Fibroblast of lung (primary cell): ENCODE measurements at places on chromosomes 7 and 10.

DNA sequence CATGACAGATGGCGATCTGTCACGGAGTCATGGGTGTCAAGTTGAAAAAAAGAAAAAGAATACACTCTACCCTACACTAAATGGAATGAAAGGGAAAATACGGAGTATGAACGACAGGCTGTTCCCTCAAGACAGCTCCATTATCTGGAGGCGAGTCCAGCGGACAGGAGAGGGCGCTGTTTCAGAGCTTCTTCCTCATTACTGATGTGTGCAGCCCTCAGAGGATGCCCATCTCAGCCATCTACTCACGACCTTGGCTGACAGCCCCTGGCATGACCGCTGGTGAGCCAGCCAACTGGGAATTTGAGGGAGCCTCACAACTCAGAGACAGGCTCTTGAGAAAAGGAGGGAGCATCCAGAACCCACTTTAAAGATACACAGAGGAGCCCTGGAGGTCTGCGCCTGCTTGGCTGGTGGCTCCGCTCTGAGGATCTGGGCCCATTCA, 49.6 kb upstream of the SMNDC1 start:
- DNase-seq = peak; percentile 87

- DNase-seq = peak; percentile 51
Measured at GRCh38 chr10:29392376-29393021, 103.6 kb downstream of the LYZL1 start.

GRCh38 chr7:130418306-130418705, 22.5 kb downstream of the CEP41 start:
- peak; percentile 75 for DNase-seq

DNA sequence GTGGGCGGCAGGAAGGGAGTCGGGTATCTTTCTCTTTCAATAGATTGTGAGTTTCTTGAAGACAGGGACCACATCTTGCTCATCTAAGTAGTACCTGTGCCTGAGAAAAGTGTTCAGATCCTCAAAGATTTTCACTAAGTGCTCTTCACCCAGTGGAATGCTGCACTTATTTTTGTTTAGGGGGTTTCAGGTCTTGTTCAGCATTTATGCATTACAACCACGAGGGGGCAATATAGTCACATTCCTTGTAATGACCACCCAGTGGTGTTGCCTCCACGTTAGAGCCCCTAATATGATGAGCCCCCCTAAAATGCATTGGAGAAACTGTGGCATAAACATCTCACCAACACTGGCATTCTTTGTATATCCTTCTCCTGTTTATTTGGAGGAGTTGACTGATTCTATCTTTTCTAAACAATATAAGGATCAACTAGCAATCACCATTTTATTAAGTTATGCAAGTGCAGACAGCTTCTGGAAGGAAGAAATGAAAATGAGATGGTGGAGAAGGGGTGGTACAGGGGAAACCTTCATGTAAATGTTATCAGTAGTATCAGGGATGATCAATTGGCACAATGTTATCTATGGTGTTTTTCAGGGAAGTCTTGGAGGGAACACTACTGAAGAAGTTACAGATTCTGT, 3.1 kb upstream of the PAPSS2 start:
- DNase-seq = peak; percentile 46

GRCh38 chr10:120738658-120739057, 112.5 kb upstream of the WDR11 start:
- DNase-seq = no peak

DNA sequence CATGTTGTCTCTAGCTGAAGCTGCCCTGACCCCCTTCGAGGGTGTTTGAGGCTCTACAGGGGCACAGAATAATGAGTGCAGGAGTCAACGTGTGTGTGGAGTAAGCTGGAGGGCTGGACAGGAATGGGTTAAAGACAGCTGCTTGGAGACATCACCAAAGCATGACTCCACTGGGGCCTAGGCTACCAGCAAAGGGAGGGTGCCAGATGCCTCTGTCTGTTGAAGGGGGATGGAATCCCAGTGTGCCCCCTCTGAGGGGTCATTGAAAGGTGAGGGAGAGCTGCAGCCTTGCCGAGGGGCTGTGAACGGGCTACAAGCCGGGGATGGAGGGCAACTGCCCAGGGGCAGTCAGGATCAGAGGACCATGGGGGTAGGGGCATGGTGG, 51.7 kb upstream of the PODXL start:
- DNase-seq = no peak

DNA sequence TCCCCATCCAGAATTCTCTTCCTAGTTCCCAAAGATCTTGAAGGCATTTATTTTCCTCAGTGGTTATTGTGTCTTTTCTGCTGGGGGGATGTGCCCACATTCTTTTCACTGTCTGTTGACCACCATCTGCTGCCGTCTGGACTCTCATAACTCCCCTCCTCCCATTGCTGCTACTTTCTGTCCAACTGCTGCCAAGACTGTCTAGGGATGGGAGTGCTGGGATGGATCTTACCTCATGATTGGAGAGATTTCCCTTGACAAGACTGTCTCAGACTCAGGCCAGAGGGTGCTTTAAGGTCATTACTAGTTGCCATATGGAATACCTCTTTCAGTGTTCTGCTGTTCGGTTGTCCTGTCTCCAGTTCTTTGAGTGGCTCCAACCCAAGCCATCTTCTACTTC, 141.6 kb downstream of the C1GALT1 start:
- DNase-seq = no peak

DNA sequence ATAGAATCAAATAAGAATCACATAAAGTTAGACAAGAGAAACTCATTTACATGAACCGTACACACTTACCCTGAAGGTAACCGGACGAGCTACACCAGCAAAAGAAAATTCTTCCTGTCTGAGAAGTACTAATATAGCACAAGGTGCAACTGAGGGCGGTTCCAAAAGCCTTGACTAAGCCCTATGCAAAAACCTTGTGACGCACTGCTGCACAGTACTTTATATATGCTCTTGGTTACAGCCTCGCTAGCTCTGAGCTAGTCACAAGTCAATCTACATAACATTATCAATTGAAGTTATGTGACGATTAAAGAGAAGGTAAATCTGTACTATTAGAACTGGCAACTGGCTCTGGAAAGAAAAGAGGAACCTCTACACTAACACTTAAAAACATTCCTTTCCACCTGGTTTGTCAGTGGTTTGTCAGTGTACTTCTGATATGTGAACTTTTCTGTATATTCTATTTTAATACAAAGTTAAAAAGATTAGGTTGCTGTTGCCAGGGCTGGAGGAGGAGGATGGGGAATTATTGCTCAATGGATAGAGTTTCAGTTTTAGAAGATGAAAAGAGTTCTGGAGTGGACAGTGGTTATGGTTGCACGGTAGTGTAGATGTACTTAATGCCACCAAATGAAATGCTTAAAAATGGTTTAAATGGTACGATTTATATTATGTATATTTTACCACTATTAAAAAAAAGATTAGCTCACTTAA, 21.6 kb downstream of the NT5C3A start:
- peak; percentile 51 for DNase-seq

DNA sequence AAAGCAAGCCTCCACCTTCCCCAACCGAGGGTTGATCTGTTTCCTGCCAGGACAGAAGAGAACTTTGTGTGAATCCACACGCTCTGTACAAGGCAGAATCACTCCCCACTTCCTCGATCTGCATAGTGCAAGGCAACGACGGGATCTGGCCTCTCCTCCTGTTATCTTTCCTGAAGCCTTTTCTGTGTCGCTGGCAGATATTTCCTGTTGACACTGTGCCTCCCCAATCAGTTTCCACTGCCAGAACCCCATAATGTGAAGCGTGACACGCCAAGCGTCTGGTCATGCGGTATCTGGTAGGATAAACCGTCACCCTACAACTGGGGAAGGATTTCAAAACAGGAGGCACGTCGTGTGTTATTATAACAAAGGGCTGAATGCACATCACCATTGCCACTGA, 57.2 kb downstream of the FAM171A1 start:
- peak; percentile 44 for DNase-seq

GRCh38 chr7:44798649-44799305, 2.3 kb downstream of the PPIA start:
- DNase-seq = no peak

- no peak for DNase-seq
Measured at GRCh38 chr10:123494301-123494808, 171.8 kb upstream of the GPR26 start.

DNA sequence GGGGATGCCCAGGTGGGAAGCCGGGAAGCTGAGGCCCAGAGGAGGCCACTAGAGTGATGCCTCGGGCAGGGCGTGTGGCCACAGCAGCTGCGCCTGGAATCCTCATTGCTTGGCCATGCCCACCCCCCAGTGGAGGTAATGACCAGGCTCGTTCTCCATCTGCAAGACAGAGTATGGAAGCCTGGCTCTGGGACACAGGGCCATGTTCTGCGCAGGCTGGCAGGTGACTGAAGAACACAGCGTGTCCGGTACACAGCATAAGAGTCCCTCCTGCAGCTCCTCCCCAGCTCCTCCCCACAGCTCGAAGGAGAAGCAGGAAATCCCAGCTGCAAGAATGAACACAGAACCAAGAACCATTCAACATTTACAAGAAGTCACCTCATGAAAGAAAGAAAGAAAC, 64.8 kb downstream of the SMURF1 start:
- DNase-seq = no peak
